Activated CD8-positive, alpha-beta T cell treated with anti-CD3 and anti-CD28 coated beads, Interleukin-2, amount 10 ng/mL, durations not matched to agents 7 days and 5 days (primary cell): ENCODE measurements at places on chromosomes 7 and 10. TPM values are rescaled to one million over a fixed set of nuclear protein-coding genes. Genes with fewer than 3 reads are reported as not detected.

WAPL gene
- 50.7 TPM for total RNA-seq

PNLIP gene
- total RNA-seq, result not detected

FKBP14 gene
- total RNA-seq, result 4.2 TPM

IFIT1B gene
- not detected for total RNA-seq

SORCS3 gene
- total RNA-seq, result not detected

CPVL gene
- not detected for total RNA-seq

CCDC7 gene
- 15.7 TPM for total RNA-seq

ITGA8 gene
- total RNA-seq, result not detected

PDE6C gene
- not detected for total RNA-seq

TFEC gene
- total RNA-seq, result 0.47 TPM

DNMBP gene
- 4.1 TPM for total RNA-seq

GRCh38 chr7:49166441-49166840 lies 242.1 kb downstream of the CDC14C start:
- DNase-seq, result no peak

- DNase-seq, result no peak
Measured at GRCh38 chr7:52254396-52255010, 780.9 kb upstream of the POM121L12 start.

- DNase-seq, result no peak
Measured at GRCh38 chr7:98810153-98810802, 59.5 kb downstream of the TMEM130 start.

DNA sequence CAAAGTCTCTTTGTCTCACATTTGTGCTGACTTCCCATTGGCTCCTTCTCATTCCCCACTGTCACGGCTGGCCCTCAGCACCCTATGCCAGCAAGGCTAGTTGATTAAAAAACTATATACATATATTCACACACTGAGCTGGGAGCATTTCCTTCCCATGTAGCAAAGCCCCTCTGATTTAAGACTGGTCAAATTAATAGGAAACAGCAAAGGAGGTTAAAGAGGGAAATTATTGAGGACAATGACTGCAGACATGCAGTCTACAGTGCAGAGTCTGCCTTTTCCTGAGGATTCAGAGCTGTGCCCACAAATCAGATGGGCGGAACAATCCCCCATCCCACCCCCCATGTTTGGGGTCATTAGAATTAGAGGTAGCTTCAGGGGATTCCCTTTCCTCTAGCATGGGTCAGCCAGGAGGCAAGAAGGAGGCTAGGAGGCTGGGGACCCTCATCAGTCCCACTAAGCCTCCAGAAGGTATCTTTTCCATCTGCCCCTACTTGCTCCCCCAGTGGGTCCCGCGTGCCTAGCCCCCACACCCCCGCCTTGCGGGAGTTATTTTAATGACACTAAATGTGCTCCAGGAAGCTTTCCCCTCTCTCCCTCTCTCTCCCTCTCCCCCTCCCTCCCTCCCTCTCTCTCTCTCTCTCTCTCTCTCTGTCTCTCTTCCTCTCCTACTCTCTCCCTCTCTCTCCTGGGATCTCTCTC lies 9.8 kb upstream of the DLX6 start:
- DNase-seq, result no peak

DNA sequence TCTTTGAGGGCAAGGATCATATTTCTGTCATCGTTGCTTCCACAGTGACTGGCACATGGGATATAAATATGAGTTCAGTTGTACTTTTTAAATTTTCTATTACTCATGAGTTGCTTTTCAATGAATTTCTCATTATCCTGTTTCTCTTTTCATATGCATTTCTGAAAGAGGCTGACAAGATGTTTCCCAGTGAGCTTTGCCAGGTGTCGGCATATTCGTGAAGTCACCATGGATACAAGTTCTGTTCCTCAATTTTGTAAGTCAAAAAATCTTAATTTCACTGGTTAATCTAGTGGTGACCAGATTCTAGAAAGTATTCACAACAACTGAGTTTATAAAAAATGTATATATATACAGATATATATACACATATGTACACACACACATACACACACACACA lies 55.7 kb upstream of the GNAI1 start:
- no peak for DNase-seq

GRCh38 chr7:18177815-18178660 lies 150.4 kb upstream of the PRPS1L1 start:
- no peak for DNase-seq

DNA sequence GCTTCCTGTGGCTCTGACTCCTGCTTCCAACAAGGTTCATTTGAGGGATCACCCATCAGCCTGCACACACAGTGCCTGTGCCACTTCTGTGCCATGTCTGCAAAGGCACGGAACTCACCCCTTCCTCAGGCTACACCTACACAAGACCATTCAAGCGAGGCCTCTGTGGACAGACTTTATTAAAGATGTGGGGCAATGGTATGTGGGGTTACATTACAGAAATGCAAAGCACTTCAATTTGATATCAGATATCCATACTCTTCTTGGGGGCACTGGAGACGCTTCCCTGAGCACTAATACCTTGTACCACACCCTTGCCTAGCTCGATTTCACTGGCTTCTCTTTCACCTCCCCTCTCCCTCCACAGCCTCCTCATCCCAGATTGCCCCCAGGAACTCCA lies 84.4 kb upstream of the FGL2 start:
- DNase-seq, result no peak

GRCh38 chr10:48251525-48252353 lies 22.8 kb downstream of the FRMPD2 start:
- DNase-seq, result peak; percentile 9

- DNase-seq, result no peak
Measured at GRCh38 chr7:151601521-151602305, 82.0 kb upstream of the RHEB start.

- DNase-seq, result no peak
Measured at GRCh38 chr10:63699785-63700613, 178.8 kb downstream of the REEP3 start.

DNA sequence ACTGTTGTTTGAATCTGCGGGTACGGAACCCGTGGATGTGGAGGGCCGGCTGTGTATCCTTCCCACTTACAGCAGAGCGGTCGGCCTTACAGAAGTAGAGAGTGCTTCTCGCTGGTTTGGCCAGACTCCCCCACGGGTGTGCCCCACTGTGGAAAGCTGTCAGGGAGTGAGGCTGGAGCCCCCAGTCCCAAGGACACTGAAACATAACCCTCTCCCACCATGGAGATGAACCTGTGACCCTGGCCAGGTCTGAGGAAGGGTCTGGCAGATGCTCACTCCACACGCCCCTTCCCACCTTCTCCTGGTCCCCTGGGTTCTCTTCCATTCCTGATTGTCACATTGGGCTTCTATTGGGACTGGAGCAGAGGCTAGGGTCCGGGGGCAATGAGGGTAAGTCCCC lies 39.6 kb downstream of the TSPAN15 start:
- no peak for DNase-seq

DNA sequence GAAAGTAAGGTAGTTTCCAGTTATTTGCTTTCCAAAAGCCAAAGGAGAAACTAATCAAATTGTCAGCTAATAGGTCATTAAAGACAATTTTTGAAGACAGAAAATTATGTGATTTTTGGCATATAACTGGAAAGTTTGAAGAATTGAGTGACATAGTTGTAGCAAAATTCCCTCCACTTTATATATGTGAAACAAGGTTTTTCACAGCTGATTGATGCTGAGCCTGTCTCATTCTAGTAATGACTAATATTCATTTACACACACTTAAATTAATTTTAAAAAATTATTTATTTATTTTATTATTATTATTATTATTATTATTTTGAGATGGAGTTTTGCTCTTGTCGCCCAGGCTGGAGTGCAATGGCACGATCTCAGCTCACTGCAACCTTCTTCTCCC lies 16.3 kb upstream of the SIRT1 start:
- no peak for DNase-seq

DNA sequence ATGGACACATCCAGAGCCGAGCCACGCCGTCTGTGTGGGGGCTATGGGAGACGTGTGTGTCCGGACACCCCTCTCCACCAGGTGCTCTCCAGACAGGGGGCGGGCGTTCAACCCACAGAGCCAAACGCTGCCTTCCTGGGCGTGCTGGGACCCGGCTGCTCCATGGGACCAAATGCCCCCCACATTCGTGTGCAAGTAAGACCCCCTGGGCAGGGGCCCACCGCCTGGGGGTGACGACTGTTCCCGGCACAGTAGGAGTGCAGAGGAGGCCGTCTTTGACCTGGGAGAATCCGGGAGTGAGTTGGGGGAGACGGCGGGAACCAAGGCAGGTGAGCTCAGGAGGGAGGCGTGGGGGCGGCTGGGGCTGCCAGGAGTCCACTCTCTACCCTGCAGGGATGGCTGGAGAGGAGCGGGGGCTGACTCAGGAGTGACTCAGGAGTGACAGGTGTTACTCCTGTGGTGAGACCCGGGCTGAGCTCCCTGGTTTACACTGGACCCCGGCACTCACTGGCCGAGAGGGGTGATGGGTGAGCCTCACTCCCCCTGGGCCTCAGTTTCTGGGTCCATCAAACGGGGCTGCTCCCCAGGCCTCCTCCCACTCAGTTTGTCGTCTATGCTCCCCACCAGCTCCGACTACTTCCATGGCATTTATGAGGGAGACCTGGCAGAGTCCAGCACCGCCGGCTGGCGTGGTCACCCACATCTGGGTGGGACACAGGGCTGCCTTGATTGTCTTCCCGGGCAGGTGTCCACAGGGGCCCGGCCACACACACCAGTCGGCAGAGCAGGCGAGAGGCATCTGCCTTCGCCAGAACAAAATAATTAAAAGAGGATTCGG lies 95.0 kb downstream of the MICALL2 start:
- no peak for DNase-seq

GRCh38 chr7:45713669-45714520 lies 139.7 kb downstream of the ADCY1 start:
- DNase-seq, result peak; percentile 16

GRCh38 chr10:66811211-66811610 lies 114.6 kb upstream of the LRRTM3 start:
- DNase-seq, result no peak

DNA sequence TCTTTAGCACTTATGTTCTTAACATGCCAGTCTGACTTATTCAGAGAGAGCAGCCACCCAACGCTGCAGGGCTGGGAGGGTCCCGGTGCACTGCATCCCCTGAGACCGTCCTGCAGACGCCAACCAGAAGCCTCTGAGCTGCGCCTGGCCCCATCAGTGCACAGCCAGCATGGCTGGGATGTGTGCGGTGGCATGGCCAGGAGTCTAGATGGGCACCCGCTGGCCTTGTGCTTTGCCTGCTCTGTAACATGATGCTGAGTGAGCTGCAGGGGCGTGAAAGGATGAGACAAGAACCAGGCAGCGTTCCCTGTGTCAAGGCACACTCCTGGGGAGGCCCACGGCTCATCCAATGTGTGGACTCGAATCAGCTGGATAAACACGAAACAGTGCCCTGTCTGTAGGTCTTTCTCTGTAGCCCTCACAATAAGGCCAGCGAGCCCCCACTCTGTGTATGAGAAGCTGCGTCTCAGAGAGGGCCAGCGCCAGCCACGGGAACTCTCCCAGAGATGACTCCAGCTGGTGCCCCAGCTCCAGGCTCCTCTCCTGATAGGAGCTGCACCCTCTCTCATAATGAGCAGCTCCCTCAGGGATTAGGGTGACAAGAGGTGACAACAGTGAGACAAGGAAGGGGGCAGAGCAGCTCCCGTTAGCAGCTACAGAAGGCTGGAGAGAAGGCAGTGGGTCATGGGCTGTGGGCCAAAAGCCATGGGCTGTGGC lies 96.8 kb downstream of the TNS3 start:
- DNase-seq, result no peak

GRCh38 chr7:47405921-47406800 lies 175.8 kb downstream of the TNS3 start:
- no peak for DNase-seq

GRCh38 chr10:11712744-11713143 lies 29.4 kb upstream of the ECHDC3 start:
- DNase-seq, result no peak

DNA sequence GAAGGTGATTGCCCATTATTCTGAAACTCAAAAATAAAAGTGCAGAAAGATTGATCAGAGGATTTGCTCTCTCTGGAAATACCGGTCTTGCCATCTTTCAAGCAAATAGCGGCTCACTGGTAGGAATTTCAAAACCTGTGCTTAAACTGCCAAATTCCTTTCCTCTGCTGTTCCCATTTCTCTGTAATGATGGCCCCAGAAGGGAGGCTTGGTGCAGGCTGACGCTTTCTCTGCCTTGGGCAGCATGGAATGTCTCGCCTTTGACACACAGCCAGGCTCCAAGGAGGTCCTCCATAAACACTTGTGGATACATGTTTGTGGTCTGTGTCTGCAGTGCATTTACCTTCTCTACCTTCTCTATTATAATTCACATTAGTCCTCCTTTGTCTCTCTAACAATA lies 146.8 kb downstream of the HIBADH start:
- no peak for DNase-seq

- no peak for DNase-seq
Measured at GRCh38 chr10:101687071-101687658, 7.8 kb downstream of the FBXW4 start.

DNA sequence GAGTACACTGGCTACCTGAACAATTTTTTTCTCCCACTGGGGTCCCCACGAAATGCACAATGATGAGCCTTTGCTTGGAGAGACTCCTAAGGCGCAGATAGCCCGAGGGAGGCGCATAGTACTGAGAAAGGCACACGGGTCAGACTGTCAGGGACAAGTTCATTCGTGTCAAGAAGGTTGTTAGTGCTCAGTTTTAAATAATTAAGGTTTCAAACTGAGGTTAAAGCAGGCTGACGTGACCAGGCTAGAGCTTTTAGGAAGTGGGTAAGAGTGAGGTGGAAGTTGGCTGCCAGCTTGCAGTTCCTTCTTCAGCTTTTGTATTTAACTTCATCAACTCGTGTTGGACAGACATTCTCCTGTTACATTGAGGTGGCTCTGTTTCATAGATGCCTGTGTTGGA lies 31.6 kb downstream of the RBM33 start:
- no peak for DNase-seq

- no peak for DNase-seq
Measured at GRCh38 chr10:33363106-33363505, 28.6 kb upstream of the NRP1 start.

DNA sequence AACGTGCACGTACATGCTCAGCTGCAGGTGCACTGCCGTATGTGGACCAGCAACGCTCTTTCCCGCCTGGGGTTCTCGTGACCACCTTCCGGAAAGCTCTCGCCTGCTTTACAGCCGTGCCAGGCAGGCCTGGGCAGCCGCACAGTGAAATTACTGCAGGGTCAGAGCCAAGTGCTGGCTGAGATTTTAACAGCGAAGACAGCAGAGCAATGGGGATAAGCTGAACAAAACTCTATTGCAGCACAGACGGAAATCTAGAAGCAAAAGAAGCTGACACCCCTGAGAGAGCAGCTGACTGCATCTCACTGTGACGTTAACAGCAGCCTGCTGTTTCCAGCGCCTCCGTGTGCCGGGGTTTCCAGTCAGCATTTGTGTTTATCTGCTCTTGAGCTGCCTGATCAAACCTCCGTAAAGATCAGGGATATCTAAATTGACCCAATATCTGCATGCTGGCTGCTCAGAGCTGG lies 179.0 kb downstream of the DIP2C start:
- DNase-seq, result no peak
